ENCODE measurements at places on chromosomes 6 and 20. TPM values are rescaled to one million over a fixed set of nuclear protein-coding genes. Genes with fewer than 3 reads are reported as not detected.

VWA7 gene
- 3.2 TPM for total RNA-seq

GRCh38 chr20:2596673-2597279 is 55.7 kb upstream of the NOP56 start:
- peak; percentile 28 for DNase-seq

CGA gene
- total RNA-seq, result not detected

CASS4 gene
- not detected for total RNA-seq

GRCh38 chr20:7938058-7938457 is 2.2 kb downstream of the HAO1 start:
- DNase-seq, result no peak

GRCh38 chr20:10708351-10709185 is 34.8 kb upstream of the JAG1 start:
- peak; percentile 40 for DNase-seq

CCDC170 gene
- not detected for total RNA-seq

DNA sequence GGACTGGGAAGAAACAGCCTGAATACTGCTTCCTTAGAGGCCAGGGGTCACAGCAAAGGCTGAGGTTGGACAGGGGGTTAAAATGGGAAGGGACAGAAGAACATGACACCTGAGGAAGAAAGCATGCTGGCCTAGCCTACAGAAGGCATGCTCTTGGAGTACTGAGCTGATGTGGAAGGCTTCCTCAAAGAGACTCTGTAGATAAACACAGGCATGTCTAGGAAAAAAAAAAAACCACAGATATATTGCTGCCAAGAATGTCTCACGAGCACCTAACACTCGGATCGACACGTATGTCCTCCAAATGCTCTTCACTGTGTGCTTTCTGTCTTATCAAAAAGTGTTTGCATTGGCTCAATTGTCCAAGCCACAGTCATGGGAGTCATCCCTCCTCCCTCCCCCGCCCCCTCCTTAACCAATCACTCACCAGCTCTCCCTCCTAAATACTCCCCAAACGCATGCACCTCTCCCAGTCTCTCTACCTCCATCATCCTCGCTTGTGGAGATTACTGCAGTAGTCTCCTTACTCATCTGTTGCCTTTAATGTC is 101.1 kb upstream of the LRFN2 start:
- DNase-seq, result no peak

GRCh38 chr6:98942263-98942803 is 5.4 kb downstream of the FBXL4 start:
- no peak for DNase-seq

ZBTB12 gene
- 1.3 TPM for total RNA-seq

GRCh38 chr20:57871237-57871632 is 161.4 kb upstream of the PMEPA1 start:
- no peak for DNase-seq

GRCh38 chr6:63804381-63804956 is 168.9 kb downstream of the PHF3 start:
- peak; percentile 76 for DNase-seq

GRCh38 chr20:63884506-63885263 is 10.2 kb upstream of the DNAJC5 start:
- no peak for DNase-seq

- DNase-seq, result peak; percentile 5
Measured at GRCh38 chr20:54346276-54346675, 129.1 kb upstream of the DOK5 start.

IL20RA gene
- total RNA-seq, result not detected
